ENCODE measurements at places on chromosomes 2 and 18. TPM values are rescaled to one million over a fixed set of nuclear protein-coding genes. Genes with fewer than 3 reads are reported as not detected.
A peak's percentile ranks its signal among the peaks of the same experiment; 100 is the strongest.

GRCh38 chr2:226183550-226183949 lies 616.1 kb downstream of the IRS1 start:
- H3K4me3 ChIP-seq, result no peak overlapping the region
- peak overlapping the region; percentile 24 for H3K27ac ChIP-seq
- H3K36me3 ChIP-seq, result no peaks in the 10 kb centered on the region
- H3K4me1 ChIP-seq, result peaks cover 23% of the 10 kb centered on the region
- no peaks in the 10 kb centered on the region for H3K27me3 ChIP-seq
- no peak for DNase-seq

DNA sequence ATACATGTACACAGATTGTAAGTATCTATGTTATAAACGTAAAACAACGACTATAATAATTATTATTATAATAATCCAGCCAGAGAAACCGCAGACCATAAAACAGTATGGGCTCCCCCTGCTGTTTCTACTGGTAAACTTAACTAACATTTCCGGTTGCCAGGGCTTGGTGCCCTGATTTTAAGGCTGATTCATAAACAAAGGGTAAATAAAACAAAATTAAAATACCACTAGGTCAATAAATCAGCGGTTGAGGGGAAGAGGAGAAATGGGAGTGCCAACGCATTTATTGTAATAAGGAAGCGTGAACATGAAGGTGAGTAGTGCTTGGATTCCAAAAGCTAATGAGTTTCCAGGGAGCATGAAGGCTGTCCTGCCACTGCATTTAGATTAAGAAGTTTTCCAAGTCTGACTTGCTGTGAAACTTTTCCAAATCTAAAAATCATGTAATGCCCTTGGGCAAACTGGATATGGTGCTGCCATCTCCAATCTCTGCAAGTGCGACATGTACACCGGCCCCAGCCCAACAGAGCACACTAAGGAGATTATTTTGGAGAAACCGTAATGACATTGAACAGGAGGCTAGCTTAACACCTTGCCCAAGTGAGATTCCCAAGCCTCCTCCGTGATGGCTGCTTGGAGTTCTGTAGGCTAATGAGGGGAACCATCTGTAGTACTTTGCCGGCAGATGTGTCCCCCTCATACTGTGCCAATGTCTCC lies 50.7 kb upstream of the HNRNPA3 start:
- no peak for DNase-seq
- H3K27me3 ChIP-seq, result no peaks in the 10 kb centered on the region
- no peak overlapping the region for H3K27ac ChIP-seq
- H3K36me3 ChIP-seq, result no peaks in the 10 kb centered on the region

DNA sequence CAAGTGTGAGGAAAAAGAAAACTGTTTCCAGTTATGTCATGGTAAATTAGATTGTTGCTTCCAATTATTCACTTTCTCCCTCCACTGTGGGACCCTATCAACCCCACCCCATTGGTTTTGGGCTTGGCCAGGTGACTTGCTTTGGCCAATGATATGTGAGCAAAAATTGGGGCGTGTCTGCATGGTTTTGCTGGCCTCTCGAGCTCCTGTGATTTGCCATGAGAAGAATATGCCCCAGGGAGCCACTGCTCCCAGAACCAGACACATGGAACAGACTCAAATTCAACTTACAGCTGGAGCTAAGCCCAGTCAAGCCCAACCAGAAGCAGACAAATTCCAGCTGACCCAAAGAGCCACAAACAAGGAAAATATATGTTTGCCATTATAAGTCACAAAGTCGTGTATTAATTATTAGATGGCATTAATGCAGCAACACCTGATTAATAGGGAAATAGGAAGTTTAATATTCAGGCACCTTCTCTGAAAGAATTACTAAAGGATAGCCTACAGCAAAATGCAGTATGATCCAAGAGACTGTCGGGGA lies 248.9 kb downstream of the ANAPC1 start:
- no peaks in the 10 kb centered on the region for H3K27me3 ChIP-seq
- no peaks in the 10 kb centered on the region for H3K36me3 ChIP-seq
- no peak overlapping the region for H3K27ac ChIP-seq
- H3K4me3 ChIP-seq, result no peak overlapping the region

GRCh38 chr18:79356435-79356834 lies 39.3 kb upstream of the NFATC1 start:
- H3K27me3 ChIP-seq, result no peaks in the 10 kb centered on the region
- H3K4me1 ChIP-seq, result no peaks in the 10 kb centered on the region
- DNase-seq, result no peak
- no peak overlapping the region for H3K4me3 ChIP-seq

- no peak for DNase-seq
- no peaks in the 10 kb centered on the region for H3K36me3 ChIP-seq
- H3K4me1 ChIP-seq, result peaks cover 8% of the 10 kb centered on the region
- no peaks in the 10 kb centered on the region for H3K27me3 ChIP-seq
Measured at GRCh38 chr18:79961527-79962291, 2.7 kb upstream of the HSBP1L1 start.

DNA sequence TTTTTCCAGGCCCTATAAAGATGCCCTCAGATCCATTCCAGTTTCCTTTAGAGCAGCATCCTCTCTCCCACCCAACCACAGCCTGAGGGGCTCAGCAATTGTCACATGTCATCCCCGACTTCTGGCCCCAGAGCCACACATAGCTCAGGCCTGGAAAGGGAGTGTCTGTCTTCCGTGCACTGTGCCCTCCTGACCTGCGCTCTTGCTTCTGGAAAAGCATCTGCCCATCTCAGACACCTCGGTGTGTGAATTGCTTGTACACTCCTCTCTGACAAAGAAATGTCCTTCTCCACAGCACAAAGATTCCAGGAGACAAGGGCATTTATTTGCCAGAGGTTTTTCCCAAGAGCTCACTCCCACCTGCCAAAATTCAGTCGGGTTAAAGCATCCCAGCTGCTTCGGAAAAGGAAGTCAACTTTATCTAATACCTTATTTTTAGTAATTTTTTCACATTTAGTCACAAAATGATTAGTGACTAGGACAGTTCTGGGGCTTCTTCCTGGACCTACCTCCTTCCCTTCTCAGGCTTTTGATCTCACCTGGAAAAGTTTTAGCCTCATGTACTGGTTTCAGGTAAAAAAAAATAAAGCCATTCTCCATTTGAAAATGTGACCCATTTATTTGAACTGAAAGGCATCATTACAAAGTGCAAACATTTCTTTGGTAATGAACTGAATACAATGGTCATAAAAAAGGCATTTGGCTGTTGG lies 112.9 kb downstream of the PXDN start:
- H3K4me3 ChIP-seq, result no peak overlapping the region
- H3K27me3 ChIP-seq, result no peaks in the 10 kb centered on the region
- no peak for DNase-seq
- no peaks in the 10 kb centered on the region for H3K36me3 ChIP-seq
- no peak overlapping the region for H3K27ac ChIP-seq
- H3K4me1 ChIP-seq, result no peaks in the 10 kb centered on the region

DNA sequence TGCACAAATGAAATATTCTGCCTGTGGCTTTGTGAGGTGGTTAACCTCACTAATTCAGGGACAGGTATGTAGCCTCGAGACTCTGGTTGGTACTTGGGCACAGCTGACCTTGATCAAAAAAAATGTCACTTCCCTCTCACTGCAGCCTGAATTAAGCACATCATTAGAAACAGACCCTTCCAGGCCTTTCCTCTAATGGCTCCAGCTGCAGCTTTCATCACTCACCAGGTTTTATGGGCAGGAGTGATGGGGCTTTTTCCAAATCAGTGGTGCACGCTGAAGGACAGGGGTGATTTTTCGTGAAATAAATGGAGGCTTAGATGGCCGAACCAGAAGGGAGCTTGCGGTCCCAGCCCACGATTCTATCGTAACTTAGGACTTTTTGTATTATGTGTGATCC lies 213.0 kb upstream of the RAB12 start:
- no peaks in the 10 kb centered on the region for H3K4me1 ChIP-seq
- no peak overlapping the region for H3K4me3 ChIP-seq
- H3K27me3 ChIP-seq, result no peaks in the 10 kb centered on the region

DNA sequence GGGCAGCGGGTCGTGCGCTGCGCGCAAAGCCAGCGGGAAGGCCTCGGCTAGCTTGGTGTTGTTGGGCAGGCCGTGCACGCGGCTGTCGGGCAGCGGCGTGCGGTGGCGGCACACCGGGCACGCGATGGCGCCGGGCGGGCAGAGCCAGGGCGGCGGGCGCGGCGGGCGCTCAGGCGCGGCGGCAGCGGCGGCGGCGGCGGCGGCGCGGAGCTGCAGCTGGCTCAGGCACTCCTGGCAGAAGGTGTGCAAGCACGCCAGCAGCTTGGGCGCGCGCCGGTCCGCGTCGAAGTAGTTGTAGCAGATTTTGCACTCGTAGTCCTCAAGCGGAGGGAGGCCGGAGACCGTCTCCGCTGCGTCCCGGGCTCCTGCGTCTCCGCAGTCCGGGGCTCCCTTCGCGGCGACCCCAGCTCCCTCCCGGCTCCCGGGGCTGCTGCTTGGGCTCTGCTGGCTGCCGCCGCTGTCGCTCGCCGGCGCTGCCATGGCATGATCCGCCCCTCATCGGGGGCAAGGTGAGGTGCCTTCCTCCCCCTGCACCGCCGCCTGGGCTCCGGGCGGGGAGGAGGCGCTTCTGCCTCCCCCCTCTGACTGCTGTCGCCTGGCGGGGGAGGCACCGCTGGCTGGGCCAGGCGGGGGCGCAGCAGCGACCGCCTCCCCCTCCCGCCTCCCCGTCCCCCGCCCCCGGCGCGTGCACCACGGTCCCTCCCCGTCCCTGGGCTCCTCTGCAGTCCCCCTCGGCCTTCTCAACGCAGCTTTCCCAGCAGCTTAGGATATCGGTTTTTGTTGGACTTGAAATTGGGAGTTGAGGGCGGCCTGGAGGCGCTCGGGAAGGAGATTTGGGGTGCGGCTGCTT lies 21.0 kb upstream of the PAX3 start:
- H3K36me3 ChIP-seq, result no peaks in the 10 kb centered on the region
- DNase-seq, result no peak
- peaks cover 1% of the 10 kb centered on the region for H3K27me3 ChIP-seq

DNA sequence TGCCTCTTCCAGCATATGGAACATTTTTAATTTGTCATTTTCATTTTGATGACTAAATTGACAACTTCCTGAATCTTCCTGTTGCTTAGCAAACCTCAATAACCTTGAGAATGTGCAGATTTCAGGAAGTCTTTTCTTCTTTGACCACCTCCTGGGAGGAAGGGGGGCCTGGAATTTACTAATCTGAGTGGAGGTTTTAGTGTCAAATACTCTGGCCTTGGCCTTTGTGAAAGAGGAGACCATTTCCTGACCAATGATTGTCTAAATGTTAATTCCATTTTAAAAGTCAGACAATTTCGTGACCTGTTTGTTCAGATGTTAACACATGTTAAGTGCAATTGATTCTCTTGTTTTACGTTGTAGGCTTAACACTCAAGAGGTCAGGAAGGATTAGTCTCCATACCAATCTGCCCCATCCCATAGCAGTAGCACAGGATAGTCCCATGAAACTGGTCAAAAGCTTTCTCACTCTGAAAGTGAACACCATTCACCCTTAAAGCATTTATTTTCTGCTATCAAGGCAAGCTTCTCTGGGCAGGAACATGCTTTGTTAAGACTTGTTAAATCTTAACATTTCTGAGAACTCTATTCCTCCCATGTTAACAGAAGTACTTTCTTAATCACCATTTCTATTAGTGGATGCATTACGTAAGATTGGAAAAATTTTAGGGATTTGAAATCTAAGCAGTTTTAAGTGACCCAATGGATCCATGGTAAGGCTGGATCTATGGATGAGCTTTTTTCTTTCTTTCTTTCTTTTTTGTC lies 219.6 kb downstream of the RND3 start:
- H3K27me3 ChIP-seq, result no peaks in the 10 kb centered on the region
- no peak overlapping the region for H3K4me3 ChIP-seq
- H3K36me3 ChIP-seq, result no peaks in the 10 kb centered on the region
- no peaks in the 10 kb centered on the region for H3K4me1 ChIP-seq
- no peak overlapping the region for H3K27ac ChIP-seq
- DNase-seq, result no peak

- H3K27me3 ChIP-seq, result peaks cover 2% of the 10 kb centered on the region
- no peak overlapping the region for H3K4me3 ChIP-seq
- peaks cover 12% of the 10 kb centered on the region for H3K4me1 ChIP-seq
- DNase-seq, result no peak
Measured at GRCh38 chr2:170774074-170774473, 3.9 kb downstream of the ERICH2 start.

GRCh38 chr18:9191658-9192256 lies 55.2 kb downstream of the ANKRD12 start:
- peaks cover 6% of the 10 kb centered on the region for H3K4me1 ChIP-seq
- peaks cover 3% of the 10 kb centered on the region for H3K36me3 ChIP-seq
- no peak for DNase-seq
- H3K27ac ChIP-seq, result no peak overlapping the region
- no peaks in the 10 kb centered on the region for H3K27me3 ChIP-seq

- H3K4me1 ChIP-seq, result no peaks in the 10 kb centered on the region
- peaks cover 51% of the 10 kb centered on the region for H3K36me3 ChIP-seq
- no peak for DNase-seq
- no peak overlapping the region for H3K4me3 ChIP-seq
- H3K27ac ChIP-seq, result no peak overlapping the region
Measured at GRCh38 chr18:13003466-13003896, 12.3 kb downstream of the CEP192 start.

DNA sequence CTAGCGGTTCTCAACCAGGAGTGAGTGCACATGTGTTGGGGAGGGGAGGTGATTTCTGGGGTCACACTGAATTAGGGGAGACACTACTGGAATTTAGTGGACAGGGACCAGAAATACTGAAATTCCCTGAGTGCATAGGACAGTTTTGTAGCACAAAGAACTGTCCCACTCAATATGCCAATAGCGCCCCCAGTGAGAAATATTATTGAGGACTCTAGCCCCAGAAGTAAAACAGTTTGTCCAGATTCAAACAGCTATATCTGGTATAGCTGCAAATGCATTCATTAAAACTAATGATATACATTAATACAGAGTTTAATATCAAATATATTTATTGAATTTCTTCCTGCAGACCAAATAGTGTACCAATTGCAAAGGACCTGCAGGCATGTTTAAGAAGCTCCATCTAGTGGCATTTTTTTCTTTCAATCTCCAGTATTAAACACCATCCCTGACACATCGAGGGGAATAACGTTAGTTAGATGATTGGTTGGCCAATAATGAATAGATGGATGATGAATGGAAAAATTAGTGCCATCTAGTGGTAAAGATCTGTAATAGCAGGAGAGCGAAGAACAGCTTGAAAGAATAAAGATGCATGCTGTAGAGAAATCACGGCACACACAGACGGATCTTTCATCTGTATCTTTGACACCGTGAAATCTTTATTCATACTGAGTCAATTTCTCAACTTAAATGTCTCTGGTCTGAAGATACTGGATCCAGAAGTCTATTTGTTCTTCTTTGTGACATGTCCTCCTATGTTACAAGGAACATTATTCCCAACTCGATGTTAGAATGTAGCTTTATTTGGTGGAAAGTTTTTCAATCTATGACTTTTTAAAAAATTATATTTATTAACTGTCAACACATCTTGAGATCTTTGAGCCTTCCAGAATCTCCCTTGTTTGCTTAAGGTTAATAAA lies 62.5 kb downstream of the DHRS9 start:
- no peak overlapping the region for H3K4me3 ChIP-seq
- H3K27me3 ChIP-seq, result no peaks in the 10 kb centered on the region
- H3K27ac ChIP-seq, result no peak overlapping the region
- no peaks in the 10 kb centered on the region for H3K4me1 ChIP-seq
- no peaks in the 10 kb centered on the region for H3K36me3 ChIP-seq

GRCh38 chr2:141736466-141736865 lies 394.4 kb downstream of the LRP1B start:
- no peak for DNase-seq
- no peaks in the 10 kb centered on the region for H3K27me3 ChIP-seq
- H3K4me3 ChIP-seq, result no peak overlapping the region

The FOXD4L1 gene
- total RNA-seq, result 0.21 TPM

The DAPL1 gene
- not detected for total RNA-seq

The REG1B gene
- 0.38 TPM for total RNA-seq

The PLGLB2 gene
- not detected for total RNA-seq

The PLEKHM3 gene
- 5.4 TPM for total RNA-seq

The LINC00305 gene
- not detected for total RNA-seq

The GNLY gene
- total RNA-seq, result 0.58 TPM

The SCG2 gene
- total RNA-seq, result not detected

The TBR1 gene
- not detected for total RNA-seq

The SOX11 gene
- 0.07 TPM for total RNA-seq

The SIX3 gene
- not detected for total RNA-seq
